ENCODE measurements at places on chromosomes 5 and 9.

DNA sequence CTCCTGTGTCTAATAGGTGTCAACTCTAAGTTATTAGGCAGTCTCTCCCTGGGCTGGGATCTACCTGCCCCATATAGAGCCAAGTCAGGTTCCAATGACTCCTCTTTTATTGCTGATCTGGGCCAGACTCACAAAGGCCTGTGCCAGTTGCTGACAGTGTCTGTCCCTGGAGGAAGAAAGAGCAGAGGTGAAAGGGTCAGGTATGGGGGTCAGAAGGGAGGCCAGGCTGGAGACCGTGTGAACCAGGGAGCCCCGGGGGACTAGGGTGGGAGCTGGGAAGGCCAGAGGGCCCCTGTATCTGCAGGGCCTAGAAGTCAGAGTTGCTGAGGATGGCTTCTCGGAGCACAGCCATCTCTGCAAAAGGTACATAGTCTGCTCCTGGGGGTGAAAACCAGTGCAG lies 3.5 kb upstream of the HINT2 start:
- DNase-seq, result no peak

- no peak for DNase-seq
These were observed 22.8 kb downstream of the FBXW5 start for GRCh38 chr9:136921718-136922117.

DNA sequence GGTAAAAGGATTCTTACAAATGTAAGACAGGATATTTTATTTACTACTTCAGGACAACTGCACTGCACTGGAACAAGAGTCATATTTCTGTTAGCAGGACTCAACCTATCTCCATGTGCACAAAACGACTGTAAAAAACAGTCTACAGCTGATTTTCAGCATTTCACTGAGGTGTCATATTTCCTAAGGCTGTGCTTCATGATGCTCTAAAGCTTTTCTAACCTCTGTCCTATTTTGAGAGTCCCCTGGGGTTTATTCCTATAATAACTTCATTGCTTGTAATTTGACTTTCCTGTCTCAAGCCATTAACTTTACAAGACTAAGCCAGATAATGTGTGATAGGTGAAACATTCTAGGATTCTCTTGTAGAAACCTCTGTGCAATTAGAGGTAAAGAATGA lies 472.3 kb downstream of the HINT1 start:
- no peak for DNase-seq

DNA sequence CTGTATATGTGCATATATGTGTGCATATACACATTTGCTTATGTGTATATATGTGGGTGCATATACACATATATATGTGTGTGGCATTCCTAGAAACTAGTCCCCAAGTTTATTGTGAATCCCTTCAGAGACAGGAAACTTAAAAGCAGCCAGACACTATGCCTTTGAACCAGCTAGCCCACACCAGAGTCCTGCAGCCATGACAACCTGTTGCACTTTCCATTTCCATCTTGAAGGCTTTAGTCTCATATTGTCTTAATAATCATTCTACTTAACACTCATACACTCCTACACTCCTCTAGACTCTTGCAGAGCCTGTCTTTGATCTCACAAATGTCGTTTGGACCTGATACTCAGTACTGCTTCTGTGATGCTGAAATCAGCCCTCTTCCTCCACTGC lies 34.8 kb upstream of the CDH6 start:
- DNase-seq, result no peak

DNA sequence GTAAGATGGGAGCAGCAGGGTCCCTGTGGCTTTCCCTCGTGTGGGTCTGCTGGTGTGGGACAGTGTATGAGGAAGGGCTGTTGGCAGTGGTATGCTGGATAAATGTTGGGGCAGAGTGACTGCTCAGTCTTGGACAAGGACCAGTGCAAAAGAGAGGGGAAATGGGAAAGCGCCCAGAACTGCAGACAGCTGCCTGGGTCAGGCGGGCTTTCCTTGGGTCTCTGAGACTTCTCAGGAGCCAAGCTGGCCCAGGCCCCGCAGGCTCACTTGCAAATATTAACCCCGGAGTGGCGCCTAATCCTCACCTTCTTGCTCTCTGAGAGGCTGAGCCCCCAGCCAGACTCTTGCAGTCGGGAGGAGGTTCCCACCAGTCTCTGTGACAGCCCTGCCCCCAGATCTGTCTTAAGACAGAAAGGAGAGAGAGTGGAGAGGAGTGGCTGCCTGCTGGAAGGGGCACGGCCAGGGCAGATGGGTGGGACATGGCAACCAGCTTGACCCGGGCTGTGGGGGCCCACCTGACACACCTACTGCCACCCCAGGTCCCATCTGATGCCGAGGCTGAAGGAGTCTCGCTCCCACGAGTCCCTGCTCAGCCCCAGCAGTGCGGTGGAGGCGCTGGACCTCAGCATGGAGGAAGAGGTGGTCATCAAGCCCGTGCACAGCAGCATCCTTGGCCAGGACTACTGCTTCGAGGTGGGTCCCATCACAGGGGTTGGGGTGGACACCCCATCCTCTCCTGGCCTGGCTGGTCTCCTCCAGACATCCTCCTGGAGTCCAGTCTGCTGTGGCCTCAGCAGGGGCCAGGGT lies 105.2 kb downstream of the DAB2IP start:
- DNase-seq, result no peak

- DNase-seq, result no peak
These were observed 83.2 kb upstream of the ADRA1B start for GRCh38 chr5:159833088-159833487.

DNA sequence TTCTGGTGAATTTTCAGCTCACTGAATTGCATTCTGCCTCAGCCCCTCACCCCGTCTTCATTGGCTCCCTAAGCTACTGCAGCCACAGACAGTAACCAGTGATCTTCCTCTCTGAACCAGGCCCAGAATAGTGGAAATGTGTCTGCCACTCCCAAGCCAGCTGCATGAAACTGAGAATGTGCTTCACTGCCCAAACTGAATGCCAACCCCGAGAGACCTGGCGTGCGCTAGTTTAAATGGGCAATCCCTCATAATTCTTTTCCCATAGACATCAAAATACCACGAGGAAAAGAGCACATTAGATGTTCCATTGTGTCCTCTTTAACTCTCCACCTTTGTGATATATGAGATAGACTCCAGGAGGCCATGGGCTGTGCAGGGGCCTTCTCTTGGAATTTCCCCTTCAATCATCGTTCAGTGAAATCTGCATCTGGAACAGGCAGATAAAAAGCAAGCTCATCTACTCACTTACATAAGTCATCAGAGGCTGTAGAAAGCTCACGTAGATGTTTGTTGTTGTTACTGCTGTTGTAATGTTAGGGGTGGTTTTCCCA lies 320.2 kb downstream of the NFIB start:
- DNase-seq, result no peak

DNA sequence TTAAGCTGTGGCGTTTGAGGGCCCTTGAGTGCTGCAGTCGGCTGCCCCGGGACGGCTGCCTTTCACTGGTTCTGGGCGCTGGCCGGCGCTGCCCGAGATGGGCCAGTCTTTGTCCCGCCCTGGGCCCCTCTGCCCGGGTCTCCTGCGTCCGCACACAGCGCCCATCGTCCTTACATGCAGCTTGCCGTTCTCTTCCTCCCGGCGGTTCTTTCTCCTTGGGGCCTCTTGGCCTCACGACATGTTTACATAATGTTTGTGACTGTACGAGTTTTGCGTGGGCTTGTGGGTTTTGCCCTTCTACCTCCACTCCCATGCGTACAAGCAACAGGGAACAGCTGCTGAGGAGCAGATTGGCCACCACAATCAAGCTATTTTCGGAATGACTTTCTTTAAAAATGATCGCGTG lies 618 bp downstream of the TNPO1 start:
- no peak for DNase-seq

- no peak for DNase-seq
These were observed 78.2 kb downstream of the FAM114A2 start for GRCh38 chr5:153960269-153961215.

All from NCI-H2081 treated with DMSO at 0.1 percent for 48 hours (cell line).